RPMI7951 (cell line): ENCODE measurements at places on chromosomes 2 and 18.

- DNase-seq = no peak
Observed at GRCh38 chr18:66210875-66211274, 393.0 kb downstream of the CDH19 start.

GRCh38 chr2:8234253-8234652 lies 447.6 kb upstream of the ID2 start:
- no peak for DNase-seq

DNA sequence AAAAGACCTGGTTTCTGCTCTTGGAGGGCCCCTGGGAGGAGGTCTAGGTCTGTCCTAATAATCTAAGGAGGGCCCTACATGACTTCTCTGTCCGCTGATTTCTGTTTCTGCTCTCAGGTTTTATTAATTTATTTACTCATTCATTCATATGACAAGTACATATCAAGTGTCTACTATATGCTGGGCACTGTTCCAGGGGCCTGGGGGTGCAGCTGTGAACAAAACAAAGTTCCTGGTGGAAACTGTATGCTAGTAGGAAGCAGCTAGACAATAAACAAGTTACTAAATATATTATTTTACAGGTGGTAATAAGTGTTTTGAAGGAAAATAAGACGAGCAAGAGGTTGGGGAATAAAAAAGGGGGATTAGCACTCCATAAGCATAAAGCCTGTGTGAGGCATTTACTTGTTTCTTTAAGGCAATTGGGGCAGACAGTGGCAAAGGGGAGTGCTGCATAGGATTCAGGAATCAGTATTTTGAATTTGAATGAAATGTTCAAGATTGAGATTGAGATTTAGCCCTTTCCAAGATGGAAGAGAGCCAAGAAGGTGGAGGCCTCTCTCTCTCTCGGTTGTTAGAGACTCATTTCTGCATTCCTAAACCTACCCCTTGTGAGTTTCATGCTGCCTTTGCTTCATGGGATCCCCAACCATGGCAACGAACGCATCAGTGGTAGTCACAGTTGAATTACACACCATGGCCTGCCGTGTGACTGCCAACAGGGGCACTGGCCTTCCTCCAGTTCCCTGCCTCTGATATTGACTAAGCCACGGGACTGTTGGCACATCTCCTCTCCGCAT lies 28.3 kb downstream of the DRC1 start:
- no peak for DNase-seq

GRCh38 chr2:182080493-182080892 lies 94.8 kb downstream of the PPP1R1C start:
- no peak for DNase-seq

- DNase-seq = no peak
Observed at GRCh38 chr2:126817172-126817571, 81.5 kb upstream of the TEX51 start.

DNA sequence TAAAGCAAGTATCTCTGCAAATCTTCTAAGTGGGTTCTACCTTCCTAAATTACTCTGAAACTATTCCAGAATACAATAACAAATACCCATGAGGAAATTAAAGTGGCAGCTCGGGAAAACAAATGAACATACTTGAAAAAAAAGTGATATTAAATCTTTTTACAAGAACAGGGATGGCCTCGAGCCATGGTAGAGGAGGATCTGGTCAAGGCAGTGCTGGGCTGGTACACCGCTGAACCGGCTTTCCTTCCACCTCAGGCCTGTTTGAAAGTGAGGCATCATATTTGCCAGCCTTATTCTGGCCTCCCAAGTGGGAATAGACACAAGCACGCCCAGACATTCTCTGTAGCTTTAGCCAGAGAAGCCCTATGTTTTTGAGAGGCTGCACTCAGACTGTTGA lies 124.5 kb upstream of the CDCA7 start:
- DNase-seq = no peak
